Fibroblast of skin of abdomen (primary cell): ENCODE measurements at places on chromosomes 1 and 21.
A peak's percentile ranks its signal among the peaks of the same experiment; 100 is the strongest.

DNA sequence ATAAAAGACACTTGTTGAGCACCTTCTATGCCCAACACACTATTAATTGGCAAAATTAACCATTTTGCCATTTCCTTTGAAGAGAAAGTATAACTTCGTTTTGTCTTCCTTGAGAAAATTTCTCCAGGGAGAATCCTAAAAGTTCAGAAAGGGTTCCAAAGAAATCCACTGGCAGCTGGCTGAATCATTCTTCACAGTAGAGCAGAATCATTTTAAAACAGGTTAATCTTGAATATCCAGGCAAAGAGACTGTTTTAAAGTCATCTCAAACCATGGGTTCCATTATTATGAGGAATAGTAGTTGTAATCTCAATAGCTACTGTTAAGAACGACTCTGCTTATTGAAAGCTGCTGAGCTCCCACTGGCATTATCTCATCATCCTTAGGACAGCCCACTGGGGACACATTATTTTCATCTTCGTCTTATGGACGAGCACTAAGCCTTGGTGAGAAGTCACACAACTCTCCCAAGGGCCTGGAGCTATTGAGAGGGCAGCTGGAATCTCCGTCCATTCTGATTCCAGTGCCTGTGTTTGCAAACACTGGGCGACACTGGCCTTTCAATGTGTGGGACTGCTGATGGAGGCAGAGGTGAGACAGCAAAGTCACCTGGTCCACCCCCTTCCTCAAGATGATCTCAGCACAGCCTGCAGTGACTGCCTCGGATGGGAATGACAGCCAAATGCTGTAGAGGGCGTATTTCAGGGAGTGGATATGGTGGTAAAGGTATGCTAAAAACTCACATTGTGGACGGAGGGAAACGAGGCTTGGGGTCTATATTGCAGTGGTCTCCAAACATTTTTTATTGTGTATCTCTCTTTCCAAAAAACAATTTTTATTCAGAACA, 15.3 kb upstream of the PGBD5 start:
- DNase-seq = no peak

DNA sequence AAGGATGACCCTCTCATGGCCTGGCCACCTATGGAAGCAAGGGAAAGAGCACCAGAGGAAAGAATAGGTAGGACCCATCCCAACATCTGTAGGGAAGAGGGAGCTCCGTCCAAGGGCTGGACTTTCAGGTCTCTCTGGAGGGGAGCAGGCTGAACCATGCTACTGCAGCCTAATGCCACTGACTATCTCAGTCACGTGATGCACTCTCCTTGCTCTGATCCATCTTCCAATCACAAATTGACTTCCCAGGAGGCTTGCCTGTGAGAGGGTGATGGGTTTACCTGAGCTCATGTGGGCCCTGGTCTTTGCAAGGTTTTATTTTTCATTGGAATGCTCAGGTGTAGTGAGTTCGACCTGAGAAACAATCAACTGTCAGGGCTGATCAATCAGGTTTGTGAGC, 128.8 kb downstream of the CACNA1E start:
- no peak for DNase-seq

DNA sequence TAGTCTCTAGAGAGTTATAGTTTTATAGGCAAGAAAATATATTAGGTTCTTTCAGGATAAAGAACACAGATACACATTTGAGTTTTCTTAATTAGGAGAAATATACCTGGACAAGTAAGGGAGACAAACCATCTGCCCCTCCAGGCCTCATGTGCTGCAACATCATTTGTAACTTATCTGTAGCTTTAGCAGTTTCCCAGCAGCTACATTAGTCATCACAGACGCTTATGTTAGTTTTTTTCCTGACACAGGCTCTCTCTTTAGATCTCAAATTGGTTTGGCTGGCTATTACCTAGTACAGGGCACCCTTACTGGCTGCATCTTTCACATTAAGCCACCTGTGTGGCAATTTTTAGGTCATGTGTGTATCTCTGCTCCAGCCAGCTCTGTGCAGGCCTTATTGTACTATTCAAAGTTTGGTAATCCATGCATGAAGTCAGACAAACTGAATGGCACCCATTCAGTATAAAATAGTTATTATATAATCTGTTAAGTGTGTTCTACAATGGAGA, 25.9 kb downstream of the GNPAT start:
- DNase-seq = no peak

GRCh38 chr1:30778154-30778978, 20.8 kb upstream of the LAPTM5 start:
- DNase-seq = peak; percentile 85

DNA sequence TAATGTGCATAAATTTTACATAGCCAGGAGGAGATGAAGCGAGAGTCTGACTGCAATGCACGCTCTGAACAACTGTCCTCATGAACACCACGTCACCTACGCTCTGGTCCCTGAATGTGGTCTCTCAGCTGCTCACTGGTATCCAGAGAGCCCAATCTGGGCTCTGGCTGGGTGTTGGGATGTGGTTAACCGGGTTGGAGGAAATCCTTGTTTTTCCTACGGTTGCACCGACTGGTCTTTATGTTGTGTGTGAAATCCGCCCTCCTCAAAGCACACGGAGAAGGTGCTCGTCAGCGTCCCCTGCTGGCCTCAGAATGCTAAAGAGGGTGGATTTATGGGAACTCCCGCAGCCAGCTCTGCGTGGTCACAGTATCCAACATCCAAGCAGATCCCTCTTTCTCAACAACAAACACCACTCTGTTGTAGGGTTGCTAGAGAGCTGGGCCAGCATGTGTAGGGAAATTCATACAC, 51.8 kb upstream of the FAM89A start:
- no peak for DNase-seq

GRCh38 chr1:205604059-205604458, 27.8 kb downstream of the ELK4 start:
- no peak for DNase-seq

GRCh38 chr1:221148660-221149059, 269.4 kb downstream of the HLX start:
- no peak for DNase-seq

- no peak for DNase-seq
These were observed 14.1 kb downstream of the MFSD2A start for GRCh38 chr1:39969048-39969447.
